ENCODE measurements at places on chromosomes 7 and 10.

- no peak for DNase-seq
Measured at GRCh38 chr7:88046839-88047573, 113.0 kb downstream of the ADAM22 start.

- no peak for DNase-seq
Measured at GRCh38 chr7:121595758-121596696, 199.9 kb upstream of the FAM3C start.

- DNase-seq, result no peak
Measured at GRCh38 chr7:31023877-31024276, 28.2 kb upstream of the ADCYAP1R1 start.

DNA sequence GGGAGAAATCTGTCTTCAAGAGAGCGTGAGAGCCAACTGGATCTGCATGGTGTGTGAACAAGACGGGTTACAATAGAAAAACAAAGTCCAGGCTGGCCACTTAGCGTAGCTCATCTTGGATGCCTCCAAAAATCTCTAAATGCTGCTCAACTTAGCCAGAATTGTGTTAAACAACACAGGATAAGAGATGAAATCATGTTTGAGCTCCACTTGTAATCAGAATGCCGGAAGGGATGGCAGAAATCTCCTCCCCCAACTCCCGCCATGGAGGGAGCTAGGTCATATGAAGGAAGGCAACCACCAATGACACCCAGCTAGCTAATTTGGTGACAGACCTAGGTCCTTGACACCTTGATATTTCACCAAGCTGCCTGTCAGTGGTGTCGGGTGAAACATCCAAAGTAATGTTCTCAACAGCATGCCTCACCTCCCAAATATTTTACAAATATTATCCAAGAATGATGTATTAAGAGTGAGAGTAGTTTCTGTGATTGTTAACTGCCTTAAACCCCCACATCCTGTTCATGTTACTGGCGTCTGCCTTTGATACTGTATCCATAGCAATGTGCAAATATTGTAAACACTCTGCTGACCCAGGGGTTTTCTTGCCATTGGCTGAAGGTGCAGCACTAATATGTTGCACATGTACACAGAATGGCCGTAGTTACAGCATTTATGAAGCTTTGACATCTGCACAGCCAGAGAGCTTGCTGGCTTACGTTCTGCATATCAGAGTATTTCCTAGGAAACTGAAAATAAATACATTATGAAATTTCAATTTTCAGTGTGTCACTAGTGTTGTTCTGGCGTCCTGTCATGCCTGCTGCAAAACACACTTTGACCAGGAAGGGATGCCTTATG, 25.8 kb downstream of the TMEM254 start:
- peak; percentile 10 for DNase-seq

DNA sequence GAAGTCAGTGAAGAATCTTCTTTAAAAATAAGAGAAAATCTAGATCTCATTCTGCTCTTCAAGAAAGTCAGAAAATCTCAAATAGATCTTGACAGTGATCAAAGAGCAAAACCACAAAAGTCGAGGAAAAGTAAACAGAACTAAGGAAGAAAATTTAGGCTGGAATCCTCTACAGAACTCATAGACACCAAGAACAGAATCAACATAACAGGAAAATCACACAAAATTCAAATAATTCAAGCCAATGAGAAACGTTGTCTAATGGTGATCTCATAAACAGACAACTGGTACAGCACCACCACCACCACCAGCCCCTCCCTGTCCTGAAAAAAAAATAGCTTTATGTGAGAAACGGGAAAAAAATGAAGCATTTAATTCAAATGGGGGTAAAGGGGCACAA, 6.9 kb downstream of the ITGB1 start:
- DNase-seq, result no peak

- no peak for DNase-seq
Measured at GRCh38 chr7:152911922-152912321, 152.4 kb downstream of the ACTR3B start.

GRCh38 chr7:20219446-20220292, 2.5 kb upstream of the MACC1 start:
- peak; percentile 67 for DNase-seq

DNA sequence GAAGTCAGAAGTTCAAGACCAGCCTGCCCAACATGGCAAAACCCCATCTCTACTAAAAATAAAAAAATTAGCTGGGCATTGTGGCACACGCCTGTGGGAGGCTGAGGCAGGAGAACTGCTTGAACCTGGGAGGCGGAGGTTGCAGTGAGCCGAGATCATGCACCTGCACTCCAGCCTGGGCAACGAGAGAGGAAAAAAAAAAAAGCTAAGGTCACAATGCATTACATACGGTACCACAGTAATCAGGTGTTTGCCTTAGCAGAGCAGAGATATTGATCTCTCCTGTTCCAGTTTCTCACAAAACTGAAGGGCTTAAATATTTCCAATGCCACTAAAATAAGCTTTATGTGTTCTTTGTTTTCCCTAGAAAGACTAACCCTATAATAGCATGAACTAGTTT, 7.5 kb downstream of the PDZD8 start:
- DNase-seq, result no peak

DNA sequence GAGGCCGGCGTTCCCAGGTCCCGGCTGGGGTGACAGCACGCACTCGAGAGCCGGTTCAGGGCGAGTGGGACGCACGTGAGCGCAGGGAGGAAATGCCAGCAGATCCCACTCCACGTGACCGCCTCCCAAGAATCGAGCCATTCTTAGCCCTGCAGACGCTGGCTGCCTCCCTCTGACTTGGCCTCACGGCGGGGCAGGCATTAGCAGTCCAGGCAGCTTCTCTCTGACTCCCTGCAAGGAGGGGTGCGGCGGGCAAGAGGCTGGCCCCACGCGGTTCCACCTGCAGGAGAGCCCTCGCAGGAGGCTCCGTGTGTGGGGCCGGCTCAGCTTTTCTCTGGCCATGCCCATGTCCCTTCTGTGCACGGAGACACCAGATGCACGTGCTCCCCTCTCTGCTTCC, 10.1 kb downstream of the GPR146 start:
- DNase-seq, result no peak

- DNase-seq, result no peak
Measured at GRCh38 chr7:34277016-34277802, 371.9 kb downstream of the BMPER start.

DNA sequence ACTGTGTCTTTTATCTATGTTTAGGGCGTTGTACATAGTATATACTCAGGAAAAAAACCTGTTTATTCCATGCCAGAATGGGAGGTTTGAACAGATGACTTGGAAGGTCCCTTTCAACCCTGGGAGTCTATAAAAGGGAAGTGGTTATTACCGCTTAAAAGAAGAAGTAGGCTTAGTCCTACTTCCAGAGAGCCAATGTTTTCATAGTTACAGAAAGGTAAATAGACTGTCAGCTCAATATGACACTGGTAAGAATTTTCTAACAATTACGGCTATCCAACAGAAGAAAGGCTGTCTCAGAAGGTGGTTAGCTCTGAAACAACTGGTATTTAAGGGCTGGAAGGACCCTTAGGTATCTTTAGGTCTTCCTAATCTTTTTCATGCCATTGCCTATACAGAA, 1.1 kb upstream of the TFAM start:
- peak; percentile 54 for DNase-seq

DNA sequence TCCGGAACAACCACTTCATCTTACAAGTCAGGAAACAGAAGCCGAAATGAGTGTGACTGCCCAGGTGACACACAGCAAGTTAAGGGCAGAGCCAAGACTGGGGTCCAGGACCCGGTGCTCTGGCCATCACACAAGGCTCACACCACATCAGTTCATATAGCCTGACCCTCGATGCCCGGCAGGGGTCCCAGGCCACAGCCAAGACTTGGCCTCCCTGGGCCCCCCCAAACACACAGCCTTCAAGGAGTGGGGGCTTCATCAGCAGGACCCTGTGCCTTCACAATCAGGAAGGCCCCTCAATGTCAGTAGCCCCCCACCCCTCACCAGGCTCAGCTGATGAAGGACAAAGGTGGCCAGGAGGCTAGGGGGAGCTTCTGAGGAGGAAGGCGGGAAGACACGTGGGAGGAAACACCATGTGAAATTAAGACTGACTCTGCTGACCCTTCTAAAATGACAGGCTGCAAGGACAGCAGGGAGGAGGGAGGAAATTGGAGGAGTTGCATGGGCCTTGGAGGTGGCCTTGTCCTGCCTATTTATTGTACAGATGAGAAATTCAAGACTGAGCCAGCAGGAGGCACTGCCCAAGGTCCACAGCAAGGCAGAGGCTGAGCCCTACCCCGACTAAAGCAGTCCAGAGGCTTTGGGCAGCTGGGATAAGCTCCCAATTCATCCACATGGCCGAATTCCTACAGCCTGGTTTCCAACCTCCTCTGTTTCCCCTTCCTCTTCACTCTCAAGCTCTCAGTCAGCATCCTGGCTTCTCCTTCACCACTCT, 216.1 kb upstream of the ZMIZ1 start:
- DNase-seq, result no peak

DNA sequence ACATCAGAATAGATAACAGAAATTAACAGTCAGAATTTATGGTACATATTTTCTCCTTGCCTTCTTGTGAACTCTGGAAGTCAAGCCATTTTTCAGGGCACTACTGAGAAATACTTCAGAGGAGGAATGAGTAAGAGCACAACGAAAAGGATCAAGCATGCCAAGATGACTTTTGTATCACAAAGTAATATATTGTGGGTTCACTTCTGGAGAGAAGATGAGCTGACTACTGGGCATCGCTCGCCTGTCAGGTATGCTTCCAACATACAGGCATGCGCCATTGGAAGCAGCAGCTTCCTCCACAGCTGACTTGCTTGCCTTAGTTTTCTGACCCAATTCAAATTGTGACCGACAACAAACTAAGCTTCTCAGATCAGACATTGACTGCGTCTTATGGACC, 137.3 kb downstream of the VTI1A start:
- DNase-seq, result no peak

- no peak for DNase-seq
Measured at GRCh38 chr10:117551330-117552155, 9.0 kb downstream of the EMX2 start.

DNA sequence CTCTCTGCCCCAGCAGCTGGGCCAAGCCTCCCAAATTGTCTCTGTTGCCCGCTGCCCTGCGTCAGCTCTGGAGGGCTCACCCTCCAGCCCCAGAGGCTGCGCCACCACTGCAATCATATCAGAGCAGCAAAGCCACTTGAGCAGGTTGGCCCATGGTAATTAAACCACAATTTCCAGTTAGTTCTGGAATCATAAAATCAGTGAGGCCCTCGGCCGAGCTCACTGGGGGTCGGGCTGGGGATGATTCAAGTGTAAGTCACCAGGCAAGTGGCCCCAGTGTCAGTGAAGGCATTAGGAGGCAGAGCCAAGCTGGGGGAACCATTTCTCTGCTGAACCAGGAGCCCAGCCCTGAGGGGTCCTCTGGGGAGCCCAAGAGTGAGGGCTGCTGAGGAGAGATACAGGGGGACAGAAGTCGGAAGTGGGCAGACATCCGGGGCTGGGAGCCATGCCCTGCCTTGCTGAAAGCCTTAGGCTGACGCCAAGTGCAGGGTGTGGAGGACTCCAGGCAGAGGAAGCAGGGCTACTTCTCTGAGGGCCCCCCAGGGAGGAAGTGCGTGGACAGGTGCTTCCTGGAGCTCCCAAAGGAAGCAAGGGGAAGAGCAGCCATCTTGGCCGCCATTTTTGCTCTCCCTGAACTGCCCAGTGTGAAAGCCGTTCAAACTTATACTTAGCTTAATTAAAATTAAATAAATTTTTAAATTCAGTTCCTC, 29.5 kb upstream of the SLC29A3 start:
- DNase-seq, result no peak
